ENCODE measurements at places on chromosomes 1 and 21. TPM values are rescaled to one million over a fixed set of nuclear protein-coding genes. Genes with fewer than 3 reads are reported as not detected.

The PRR9 gene
- total RNA-seq = not detected

The LRRC53 gene
- total RNA-seq = not detected

The RGS8 gene
- 20.5 TPM for total RNA-seq

The KISS1 gene
- not detected for total RNA-seq

The INTS3 gene
- total RNA-seq = 65.4 TPM

The FAM177B gene
- not detected for total RNA-seq

The KIAA1614 gene
- not detected for total RNA-seq
